Amygdala (tissue), 56 donors: ENCODE measurements at places on chromosomes 3 and 15.

- DNase-seq: no peak
These were observed 921.3 kb upstream of the NR2F2 start for GRCh38 chr15:95409211-95409610.

- DNase-seq: no peak
These were observed 210.1 kb downstream of the ATP8B4 start for GRCh38 chr15:49908933-49909295.

DNA sequence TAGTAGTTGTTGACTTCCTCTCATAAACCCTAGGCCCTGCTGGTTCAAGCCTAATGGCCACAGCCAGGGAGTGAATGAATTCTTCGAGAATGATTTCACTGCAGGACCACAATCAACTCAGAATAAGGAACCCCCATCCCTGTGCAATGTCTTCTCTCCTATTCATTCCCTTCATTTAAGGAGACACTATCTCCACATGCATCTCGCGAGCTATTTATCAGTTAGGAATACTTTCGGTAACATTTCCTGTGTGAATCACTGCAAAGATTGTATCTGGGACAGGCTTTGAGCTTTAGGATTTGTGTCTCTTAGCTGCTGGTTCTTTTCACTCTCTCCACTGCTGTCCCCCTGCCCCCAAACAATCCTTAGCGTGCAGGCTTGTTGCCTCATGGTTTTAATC is 94.4 kb downstream of the MYLK start:
- DNase-seq: no peak

GRCh38 chr15:41501191-41501917 is 7.7 kb downstream of the ITPKA start:
- no peak for DNase-seq

- DNase-seq: no peak
These were observed 863.2 kb downstream of the GBE1 start for GRCh38 chr3:80898211-80898610.

DNA sequence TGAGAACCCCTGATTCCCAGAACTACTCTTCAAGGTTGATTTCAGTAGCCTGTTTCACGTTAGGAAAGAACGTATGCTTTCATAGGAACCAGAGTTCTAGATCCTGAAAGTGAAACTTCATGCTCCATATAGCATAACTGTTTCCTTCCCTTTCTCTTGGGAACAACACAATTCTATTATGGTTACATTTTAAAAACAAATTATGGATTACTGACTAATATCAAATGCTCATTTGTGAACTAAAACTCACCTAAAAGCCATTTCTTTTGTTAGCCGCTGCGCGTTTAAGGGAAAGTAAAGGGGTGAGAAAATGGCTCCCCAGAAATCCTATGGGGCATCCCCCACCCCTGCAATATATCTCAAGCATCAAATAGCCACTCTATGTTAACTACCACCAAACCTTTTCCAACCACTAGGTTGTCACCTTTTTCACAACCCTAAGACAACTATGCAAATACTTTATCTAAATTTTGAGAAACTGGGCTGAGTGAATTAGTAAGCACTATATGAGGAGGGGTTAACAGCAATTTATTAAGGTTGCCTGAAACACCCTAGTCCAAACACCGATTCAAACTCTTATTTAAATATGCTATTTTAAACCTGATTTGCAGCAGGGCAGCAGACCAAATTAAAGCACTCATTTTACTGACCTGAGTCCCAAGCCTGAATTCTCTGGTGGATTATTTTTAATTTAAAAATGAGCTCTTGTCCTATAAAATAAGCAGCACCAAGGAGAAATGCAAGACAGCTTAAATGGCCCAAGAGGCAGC is 2.4 kb downstream of the SIAH2 start:
- no peak for DNase-seq

DNA sequence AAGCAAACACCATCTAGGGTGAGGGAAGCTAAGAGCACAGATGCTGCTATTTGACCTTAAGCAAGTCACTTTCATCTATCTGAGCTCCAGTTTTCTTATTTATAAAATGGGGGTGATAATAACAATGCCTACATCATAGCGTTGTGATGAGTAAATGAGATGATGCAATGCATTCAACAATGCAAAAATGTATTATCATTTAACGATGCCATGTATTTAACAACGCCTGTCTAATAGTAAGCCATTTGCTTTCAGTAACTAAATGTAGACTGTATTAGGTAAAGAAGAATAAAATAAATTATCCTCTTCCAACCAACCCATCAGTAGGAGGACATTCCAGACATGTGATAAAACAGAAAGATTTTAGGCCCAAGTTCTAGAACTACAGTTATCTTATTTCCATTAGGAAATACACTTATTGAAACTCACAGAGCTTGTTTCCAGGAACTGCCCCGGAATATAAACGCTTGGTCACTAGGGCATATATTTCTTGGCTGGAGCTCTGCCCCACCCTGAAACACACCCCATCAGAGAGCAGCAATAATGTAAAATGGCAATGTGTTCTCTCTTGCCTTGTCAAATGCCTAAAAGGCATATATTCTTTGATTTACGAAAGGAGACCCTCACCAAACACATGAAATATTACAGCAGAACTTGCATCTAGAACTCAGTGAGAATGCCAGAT is 128.3 kb downstream of the LIPC start:
- DNase-seq: no peak

- DNase-seq: no peak
These were observed 344.4 kb upstream of the C2CD4B start for GRCh38 chr15:62509395-62509958.

DNA sequence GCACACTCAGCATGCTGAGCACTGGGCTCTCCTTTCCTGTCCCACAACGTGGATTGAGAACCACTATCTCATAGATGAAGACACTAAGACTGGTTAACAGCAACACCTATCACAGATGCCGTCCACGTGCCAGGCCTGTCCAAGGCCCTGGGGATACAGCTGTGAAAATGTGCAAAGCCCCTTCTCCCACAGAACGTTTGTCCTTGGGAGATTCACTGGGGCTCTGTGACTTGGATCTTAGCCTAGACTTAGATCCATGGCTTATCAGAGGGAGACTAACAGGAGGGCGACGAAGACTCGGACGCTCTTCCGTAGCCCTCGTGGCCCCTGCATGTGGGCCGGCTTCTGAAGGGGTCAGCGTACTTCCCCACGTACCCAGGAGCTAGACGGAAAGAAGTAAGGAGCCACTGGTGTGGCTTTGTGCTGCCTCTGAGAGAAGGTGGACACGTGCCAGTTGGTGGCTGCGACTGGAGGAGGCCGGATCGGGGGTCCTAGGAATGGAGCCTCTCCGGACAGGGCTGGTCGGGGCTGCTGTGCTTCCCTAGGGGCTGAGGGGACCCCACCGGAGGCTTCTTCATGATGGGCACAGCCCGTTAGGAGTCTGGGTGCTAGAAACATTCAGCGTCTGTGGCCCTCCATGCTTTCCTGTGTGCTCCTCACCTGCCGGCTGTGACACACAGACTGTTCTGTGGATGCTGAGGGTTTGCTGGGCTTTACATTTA is 964 bp downstream of the NRROS start:
- no peak for DNase-seq

- no peak for DNase-seq
These were observed 198.1 kb downstream of the NEK10 start for GRCh38 chr3:27171113-27171512.

DNA sequence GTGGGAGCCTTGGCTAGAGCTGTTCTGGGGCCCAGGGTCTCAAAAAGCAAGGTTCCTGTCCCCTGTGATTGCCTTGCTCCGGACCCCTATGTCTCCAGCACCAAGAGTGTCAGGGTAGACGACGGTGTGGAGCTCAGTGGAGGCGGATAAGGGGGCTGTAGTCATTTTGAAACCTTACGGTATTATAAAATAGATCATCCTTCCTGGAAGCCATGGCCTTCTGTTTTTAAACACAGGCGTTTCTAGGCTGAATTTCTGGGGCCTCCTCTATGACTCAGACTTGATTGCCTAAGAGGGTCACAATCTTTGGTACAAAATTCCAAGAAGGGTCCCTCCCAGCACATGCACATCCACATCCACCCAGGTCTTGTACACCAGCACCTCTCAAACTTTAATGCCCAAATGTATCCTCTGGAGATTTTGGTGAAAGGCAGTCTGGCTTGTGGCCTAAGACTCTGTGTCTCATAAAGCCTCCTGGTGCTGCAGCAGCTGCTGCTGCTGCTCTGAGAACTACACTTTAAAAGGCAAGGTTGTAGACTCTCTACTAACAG is 70.5 kb upstream of the XCR1 start:
- no peak for DNase-seq

- no peak for DNase-seq
These were observed 127.0 kb downstream of the CHSY1 start for GRCh38 chr15:101124731-101125451.

- no peak for DNase-seq
These were observed 47.2 kb downstream of the CCDC12 start for GRCh38 chr3:46929324-46929723.

- DNase-seq: no peak
These were observed 1.4 kb downstream of the MGLL start for GRCh38 chr3:127820826-127821313.

GRCh38 chr3:12275974-12276650 is 12.8 kb upstream of the PPARG start:
- DNase-seq: no peak

GRCh38 chr15:76360416-76360815 is 23.8 kb downstream of the ISL2 start:
- DNase-seq: no peak

DNA sequence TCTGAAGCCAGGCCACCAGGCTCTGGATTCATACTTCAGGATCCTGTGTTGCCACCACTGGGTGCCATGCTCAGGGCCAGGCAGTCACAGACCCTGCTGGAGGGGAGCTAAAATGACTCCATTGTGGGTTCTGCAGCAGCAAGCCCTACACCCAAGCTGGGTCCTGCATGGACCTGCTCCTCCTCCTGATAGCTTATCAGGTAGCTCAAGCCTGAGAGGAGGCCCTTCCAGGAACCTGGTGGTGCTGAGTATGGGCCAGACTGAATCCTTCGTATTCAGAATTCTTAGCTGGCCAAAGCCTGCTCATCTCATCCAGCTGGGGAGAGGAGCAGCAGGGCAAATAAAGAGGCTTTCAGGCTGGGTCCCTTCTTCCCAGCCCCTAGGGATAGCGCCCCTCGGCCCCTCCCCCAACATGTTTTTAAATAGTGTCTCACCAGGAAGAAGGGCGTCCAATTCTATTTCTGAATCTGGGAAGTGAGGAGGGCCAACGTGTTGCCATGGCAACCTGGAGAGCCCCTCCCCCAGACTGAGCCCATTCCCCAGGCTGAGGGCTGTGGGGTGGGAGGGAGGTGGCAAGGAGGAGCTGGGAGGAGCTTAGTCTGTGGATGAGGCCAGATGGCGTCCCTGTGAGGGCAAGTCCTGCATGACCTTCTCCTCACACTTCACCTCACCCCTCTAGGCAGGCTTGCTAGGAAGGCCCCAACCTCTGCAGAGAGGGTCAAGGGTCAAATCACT is 11.0 kb upstream of the CAMKV start:
- DNase-seq: no peak

GRCh38 chr3:51362476-51362875 is 22.6 kb upstream of the MANF start:
- DNase-seq: no peak
